ENCODE measurements at places on chromosomes 13 and 19. TPM values are rescaled to one million over a fixed set of nuclear protein-coding genes. Genes with fewer than 3 reads are reported as not detected.

The PNMA8B gene
- not detected for total RNA-seq

The METTL21C gene
- total RNA-seq = not detected

GRCh38 chr19:43468354-43469159, 3.1 kb upstream of the LYPD3 start:
- DNase-seq = no peak

The FNDC3A gene
- total RNA-seq = 20.3 TPM

- DNase-seq = no peak
Measured at GRCh38 chr13:47990920-47991466, 10.1 kb downstream of the SUCLA2 start.

Data from HT1080 (cell line).